ENCODE measurements at places on chromosomes 7 and 10.

- peak; percentile 41 for DNase-seq
These were observed 2.0 kb upstream of the HEPACAM2 start for GRCh38 chr7:93228302-93228701.

- no peak for DNase-seq
These were observed 4.7 kb downstream of the ADAMTS14 start for GRCh38 chr10:70677016-70677415.

- DNase-seq, result no peak
These were observed 55.6 kb upstream of the ABCB5 start for GRCh38 chr7:20559883-20560282.

GRCh38 chr7:71131256-71132126 is 453 bp upstream of the GALNT17 start:
- peak; percentile 69 for DNase-seq

Data from SK-N-SH (cell line).